ENCODE measurements at places on chromosomes 3 and 15.

DNA sequence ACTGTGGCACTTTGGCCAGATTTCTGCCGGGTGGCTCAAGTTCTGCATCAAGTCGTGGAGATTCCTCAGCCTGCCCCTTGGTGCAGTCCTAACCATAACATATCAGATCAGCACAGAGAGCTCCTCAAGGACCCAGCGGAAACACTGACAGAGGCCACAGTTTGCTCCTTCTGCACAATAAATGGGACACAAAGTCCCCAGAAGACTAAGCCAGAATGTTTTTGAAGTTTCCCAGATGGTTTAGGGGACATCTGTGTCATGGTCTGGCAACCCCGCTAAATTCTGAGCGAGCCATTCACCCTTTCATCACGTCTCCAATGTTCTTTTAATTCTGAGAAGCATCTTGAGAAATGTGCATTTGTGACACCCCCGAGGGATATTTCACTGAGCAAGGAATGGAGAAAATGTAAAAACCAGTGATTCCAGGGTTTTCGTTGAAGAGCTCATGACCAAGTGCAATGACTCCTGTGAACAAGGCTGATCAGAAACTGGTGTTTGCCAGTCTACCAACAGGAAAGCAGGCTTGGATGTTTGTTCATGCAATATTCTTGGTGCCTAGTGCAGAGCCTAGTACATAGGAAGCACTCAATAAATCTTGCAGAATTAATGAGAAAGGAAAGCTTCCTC is 64.8 kb upstream of the LMCD1 start:
- DNase-seq = no peak
- H3K27me3 ChIP-seq = no peaks in the 10 kb centered on the region
- peaks cover 14% of the 10 kb centered on the region for H3K4me1 ChIP-seq
- no peak overlapping the region for H3K4me3 ChIP-seq
- no peak overlapping the region for H3K27ac ChIP-seq
- H3K36me3 ChIP-seq = no peaks in the 10 kb centered on the region

- no peak for DNase-seq
- H3K27me3 ChIP-seq = no peaks in the 10 kb centered on the region
- H3K4me3 ChIP-seq = no peak overlapping the region
- H3K27ac ChIP-seq = peak overlapping the region; percentile 64
- H3K36me3 ChIP-seq = no peaks in the 10 kb centered on the region
- peaks cover 43% of the 10 kb centered on the region for H3K4me1 ChIP-seq
Observed at GRCh38 chr3:11534793-11535101, 109.0 kb downstream of the VGLL4 start.

DNA sequence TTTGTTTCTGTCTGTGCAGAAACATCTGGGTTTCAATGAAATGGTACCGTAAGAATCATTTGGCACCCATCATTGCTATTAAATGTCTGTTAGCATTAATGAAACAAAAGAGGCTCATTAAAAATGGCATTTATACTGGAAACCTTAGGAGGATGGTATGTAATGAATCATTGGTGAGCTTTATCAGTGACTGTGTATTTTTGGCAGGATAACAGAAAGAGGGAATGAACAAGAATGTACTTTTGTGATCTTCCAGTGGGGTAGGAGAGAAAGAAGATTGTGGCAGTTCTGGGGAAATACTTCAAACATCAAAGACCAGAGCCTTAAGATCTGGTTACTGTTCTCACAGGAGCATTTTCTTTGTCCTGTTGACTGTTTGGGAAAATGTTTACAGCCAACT is 4.7 kb upstream of the DCBLD2 start:
- no peak overlapping the region for H3K4me3 ChIP-seq
- H3K4me1 ChIP-seq = peaks cover 3% of the 10 kb centered on the region
- no peak for DNase-seq
- H3K36me3 ChIP-seq = no peaks in the 10 kb centered on the region

DNA sequence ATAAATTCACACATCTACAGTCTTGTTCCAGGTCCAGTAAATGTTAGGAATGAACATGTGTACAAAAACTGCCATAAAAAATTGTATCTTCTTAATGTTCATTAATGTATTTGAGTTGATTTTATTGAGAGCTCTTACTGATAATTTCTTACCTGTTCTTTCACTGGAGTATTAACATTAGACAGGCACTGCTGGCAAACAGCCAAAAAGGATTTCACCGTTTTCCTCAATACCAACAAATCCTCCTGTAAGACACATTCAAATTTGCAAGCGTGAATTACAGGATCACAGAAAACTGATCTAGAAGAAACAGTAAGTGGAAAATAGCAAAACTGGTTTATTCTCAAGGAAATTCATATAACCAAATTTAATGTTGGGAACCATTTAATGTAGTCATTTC is 127.4 kb downstream of the PCCB start:
- no peak overlapping the region for H3K4me3 ChIP-seq
- no peak for DNase-seq
- no peaks in the 10 kb centered on the region for H3K4me1 ChIP-seq

Measured in thoracic aorta (tissue), 2 donors.